NCI-H226 (cell line): ENCODE measurements at places on chromosomes 6 and 20.

- no peak for DNase-seq
These were observed 171.7 kb downstream of the BACH2 start for GRCh38 chr6:90124874-90125510.

GRCh38 chr6:31575335-31575901 lies at the start of gene TNF:
Gene TNF (plus strand): TSS chr6:31575565. CDS start chr6:31575742, 177 bp downstream.
- no peak for DNase-seq

DNA sequence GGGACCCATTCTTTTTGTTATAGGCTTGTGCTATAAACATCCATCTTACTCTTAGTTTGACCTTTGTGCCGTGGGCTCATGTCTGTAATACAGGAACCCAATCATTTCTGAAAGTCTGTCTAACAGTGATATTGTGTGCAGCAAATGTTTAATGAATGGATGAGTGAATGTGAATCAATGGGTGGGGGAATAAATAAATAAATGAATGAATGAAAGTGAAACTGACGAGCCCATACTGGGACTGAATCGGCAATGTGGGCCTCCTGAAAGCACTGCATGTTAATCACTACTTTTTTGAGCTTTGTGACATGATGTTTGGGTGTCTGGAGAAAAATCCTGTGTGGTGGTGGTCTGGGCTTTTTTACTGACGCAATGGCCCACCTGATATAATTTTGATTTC lies 175.0 kb downstream of the GMPR start:
- no peak for DNase-seq

DNA sequence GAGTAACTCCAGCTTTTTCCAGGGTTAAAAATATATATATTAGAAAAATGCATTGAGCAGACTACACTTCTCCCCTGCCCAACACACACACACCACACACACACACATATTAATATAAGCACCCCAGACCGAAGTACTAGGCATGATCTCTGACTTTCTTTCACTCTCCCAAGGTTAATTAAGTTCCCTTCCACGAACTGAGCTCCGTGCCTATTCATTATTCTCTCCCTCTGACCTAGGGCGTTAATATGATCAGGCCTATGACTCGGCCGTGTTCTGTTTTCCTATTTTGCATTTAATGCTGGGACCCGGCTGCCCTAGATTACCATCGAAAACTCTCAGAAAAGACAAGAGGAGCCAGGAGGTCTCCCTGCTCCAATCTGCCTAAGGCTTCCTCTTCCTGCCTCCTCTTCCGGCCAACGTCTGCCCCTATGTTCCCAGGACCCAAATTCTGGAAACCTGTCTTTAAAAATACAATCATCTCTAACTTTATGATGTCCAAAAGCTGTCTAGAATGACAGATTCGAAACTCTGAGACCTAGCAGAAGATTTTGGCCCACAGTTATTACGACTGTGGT lies 6.1 kb upstream of the POU3F2 start:
- DNase-seq: no peak

GRCh38 chr6:167396659-167397490 lies 72.0 kb downstream of the TTLL2 start:
- DNase-seq: no peak
